Activated B cell treated with CpG ODN at 0.5 μM for 24 hours (primary cell): ENCODE measurements at places on chromosomes 3 and 15.

GRCh38 chr3:128080323-128081080 is 28.3 kb downstream of the SEC61A1 start:
- no peak for DNase-seq

DNA sequence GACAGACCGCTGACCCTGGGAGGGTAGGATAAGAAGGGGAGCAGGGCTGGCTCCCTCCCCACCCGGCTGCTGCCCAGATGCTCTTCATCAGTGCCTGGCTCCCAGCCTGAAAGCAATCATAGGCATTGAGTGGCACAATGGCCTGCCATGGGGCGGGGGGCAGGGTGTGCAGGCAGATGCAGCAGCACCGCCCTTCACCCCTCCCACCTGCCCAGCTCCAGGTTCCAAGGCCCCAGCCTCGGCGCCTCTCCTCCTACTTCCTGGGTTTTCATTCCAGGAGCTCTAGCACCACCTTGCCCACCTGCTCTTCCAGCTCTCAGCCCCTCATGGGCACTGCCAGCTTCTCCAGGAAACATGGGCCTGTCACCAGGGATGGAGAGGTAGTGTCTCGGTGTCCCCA is 101.7 kb downstream of the MEGF11 start:
- DNase-seq, result no peak

DNA sequence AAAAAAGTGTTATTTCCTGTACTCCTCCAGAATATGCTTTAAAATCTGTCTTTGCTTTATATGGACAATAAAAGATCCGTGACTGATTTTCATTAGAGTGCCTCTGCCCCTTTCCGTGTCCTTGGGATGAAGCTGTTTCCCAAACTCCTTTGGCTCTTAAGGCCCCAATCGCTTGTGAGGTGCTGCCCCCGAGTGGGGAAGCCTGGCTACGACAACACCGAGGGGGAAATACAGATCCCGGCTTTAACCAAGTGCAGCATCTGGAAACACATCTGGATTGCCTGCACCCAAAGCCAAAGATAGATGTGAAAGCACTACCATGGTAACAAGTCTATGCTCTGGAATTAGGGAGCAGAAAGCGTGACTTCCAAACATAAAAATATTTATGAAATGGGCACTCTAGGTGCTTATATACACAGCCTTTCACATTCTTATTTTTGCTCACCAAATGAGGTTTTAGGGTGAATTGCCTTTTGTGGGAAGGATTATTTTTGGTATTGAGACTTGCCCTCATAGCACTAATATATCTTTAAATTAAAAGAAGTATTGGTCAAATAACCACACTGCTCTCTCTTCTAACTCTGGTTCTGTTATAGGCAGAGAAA is 40.6 kb upstream of the ADCY5 start:
- no peak for DNase-seq

DNA sequence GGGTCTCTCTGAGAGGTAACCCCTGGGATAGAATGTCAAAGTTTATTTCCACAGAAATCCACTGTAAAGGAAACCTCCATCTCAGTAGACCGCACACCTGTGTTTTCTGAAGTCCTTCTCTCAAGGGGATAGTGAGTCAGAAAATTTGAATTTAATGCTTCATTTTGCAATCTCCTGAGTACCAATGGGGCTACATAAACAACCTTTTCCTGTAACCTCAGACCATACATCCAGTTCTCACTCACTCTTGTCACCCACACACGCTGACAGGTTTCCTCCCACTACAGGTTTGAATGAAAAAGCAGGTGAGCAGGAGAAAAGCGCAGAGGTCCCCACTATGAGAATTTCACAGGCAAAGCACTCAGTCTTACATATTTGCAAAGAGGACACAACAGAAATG is 165.3 kb upstream of the MCTP2 start:
- no peak for DNase-seq

DNA sequence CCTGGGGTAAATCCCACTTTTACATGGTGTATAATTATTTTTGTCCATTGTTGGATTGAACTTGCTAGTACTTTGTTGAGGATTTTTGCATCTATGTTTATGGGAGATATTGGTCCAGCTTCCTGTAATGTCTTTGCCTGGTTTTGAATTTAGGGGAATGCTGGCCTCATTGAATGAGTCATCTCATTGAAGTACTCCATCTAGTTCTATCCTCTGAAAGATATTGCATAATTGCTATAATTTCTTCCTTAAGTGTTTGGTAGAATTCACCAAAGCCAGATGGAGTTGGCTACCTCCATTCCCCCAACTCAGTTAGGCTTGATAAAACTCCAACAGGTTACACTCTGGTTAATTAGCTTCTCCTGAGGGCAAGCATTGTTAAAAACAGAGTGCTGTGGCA is 237.4 kb upstream of the TGFBR2 start:
- no peak for DNase-seq

DNA sequence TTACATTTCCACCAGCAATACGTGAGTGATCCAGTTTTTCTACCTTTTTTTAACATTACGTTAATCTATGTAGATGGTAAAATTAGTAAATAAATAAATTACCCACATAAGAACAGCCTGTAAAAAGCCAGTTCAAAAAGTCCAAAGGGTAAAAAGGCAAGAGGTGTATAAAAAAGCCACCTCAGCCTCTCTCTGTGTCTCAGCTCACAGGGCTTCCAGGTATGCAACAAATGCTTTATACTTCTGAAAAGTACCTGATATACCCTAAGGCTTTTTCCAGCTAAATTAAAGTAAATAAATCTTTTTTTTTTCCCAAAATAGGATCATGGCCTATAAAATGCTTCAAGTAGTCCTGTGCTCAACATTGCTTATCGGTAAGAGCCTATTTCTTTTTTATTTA is at the start of gene C3orf85:
C3orf85 (plus strand) TSS at position 197 of the 400 bp plus-strand sequence; CDS start at position 326, 129 bp downstream.
- no peak for DNase-seq
